ENCODE measurements at places on chromosomes 11 and 22.

DNA sequence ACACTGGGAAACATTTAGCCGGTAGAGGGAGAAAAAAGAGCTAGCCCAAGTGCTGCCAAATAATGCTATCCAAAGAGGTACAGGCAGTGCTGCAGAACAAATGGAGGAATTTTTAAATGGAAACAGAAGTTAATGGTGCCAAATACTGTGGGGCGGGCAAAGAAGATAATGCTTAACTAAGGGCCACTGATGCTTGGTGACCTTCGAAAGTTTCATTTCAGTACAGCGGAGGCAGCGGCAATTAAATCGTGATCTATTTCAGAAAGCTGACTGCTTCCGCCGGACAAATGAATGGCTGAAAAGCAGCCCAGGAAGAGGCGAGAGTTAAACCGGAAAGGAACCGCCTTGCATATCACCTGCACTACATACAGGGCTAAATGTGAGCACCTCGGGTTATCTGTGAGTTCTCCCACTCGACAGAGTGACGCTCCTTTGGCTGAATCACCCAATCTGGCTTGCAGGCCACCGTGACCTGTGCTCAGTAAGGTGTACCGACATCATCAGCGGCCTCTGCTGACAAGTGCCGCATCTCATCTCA, 42.1 kb downstream of the CADM1 start:
- DNase-seq = no peak

- no peak for DNase-seq
Observed at GRCh38 chr11:13284776-13285588, 7.4 kb downstream of the BMAL1 start.

- no peak for DNase-seq
Observed at GRCh38 chr22:31441652-31442051, 42.2 kb downstream of the DRG1 start.

DNA sequence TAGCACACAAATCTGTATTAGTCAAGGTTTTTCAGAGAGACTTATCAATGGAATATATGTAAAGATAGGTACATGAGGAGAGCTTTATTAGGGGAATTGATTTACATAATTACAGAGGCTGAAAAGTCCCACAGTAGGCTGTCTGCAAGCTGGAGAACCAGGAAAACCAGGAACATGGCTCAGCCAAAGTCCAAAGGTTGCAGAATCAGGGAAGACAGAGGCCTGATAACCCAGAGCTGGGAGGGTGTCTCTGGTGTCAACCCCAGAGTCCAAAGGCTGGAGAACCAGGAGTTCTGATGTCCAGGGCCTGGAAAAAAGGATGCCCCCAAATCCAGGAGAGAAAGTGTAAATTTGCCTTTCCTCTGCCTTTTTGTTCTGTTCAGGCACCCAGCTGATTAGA, 16.3 kb upstream of the OR5F1 start:
- no peak for DNase-seq
